Effector CD4-positive, alpha-beta T cell (primary cell): ENCODE measurements at places on chromosomes 3 and 15.

GRCh38 chr3:23808525-23808924 is 2.8 kb downstream of the UBE2E1 start:
- DNase-seq = no peak

DNA sequence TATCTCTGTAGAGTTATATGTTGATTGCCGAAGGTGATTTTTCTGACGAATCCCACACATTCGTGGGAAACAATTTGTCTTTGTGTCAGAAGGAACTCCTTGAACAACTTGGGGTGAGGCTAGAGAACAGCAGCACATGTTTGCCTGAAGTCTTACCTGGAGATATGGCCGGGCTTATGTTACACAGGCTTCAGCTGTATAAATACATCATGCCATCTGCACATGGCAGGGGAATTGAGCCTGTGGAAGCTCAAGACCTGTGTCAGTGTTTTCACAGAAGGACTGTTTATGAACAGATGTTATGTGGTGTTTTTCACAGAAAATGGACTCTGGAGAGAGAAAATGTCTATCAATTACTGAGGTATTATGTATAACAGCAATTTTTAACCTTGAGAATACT is 203.6 kb upstream of the MDFIC2 start:
- DNase-seq = no peak

DNA sequence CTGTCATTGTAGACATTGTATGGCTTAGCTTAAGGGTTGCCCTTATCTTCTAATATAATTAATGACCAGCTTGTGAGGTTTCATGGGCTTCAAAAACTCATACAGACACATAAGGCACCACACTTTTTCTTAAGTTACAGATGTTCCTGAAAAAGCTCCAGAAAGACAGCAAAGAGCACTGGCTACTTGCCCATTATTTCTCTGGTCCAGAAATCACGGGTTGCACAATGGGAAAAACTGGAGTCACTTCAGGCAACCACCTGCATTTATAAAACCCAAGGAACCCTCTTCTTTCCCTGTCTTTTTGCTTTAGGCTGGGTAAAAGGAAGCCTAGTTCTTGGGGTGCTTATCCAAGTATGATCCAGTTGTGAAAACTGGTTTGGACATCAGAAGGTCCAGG is 2.3 kb upstream of the COL6A6 start:
- no peak for DNase-seq

GRCh38 chr3:150455341-150455740 is 47.2 kb downstream of the TSC22D2 start:
- no peak for DNase-seq

DNA sequence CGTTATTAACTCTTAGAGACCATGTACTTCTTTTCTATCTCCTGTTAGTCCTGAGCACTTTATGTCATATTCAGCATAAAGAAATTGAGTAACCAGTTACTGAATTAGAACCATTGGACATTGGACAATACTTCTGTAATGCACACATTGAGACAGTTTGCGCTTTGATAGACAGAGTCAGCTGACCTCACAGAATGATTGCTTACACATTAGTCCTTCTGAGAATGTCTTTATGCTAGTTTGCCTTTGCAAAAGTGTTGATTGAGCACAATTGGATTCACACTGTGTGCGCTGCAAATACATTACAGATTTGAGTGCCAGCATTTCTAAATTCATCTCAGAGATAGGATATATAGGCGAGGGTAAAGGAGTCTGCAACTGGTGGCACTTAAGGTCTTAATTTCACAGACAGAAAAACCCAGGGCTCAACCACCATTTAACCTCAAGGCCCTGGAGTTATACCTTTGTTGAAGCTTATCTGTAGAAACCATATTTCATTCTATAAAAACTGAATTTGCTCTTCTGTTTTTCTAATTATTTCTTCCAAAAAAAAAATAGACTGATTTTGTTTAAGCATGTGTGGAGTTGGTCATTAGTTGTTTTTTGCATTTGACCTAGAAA is 3.8 kb downstream of the SERPINI1 start:
- no peak for DNase-seq

DNA sequence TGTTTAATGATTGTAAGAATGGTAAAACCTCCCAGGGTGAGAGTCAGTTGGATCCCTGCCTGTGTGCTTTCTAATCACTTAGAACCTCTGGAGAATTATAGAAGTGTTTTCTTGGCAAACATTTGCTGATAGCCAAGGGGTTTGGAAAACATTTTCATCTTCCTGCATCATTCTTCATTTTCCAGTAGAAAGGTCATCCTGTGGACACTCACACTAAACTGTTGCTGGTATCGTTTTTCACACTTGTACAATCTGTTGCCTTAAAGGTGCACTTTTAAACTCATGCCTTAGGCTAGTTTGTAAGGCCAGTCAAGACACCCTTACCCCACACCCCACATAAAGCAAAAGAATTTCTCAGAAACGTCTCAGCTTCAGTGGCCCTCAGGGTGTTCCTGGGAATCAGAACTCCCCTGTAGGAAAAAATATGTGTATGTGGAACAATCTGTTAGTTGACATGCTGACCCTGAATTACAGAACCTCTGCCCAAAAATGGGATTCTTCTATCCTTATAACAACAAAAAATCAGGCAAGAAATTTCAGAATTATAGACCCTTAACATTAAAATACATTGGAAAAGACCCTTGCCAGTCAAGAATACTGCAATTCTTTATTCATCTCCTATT is 5.8 kb upstream of the PLD1 start:
- DNase-seq = no peak

DNA sequence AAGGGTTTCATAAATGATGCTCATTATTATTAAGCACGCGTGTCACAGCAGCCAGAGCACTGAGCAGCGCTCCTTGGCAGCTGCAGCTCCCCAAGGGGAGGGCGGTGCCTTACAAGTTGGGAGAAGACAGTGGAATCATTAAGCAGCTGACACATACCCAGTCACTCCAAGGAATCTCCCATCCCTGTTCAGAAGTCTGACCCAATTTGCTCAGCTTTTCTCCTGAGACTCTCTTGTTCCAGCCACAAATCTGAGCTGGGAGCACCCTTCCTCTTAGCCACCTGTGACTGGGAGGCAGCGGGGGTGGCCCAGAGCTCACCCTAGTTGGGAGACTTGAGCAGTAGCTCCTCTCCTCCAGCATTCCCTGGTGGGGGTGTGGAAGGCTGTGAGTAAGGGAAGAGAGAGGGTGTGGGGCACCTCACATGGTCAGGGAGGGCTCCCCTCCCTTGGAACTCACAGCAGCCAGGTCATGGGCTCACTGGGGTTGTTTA is 64.3 kb downstream of the DUT start:
- no peak for DNase-seq

- DNase-seq = no peak
Observed at GRCh38 chr3:71488391-71488809, 95.1 kb downstream of the FOXP1 start.

- no peak for DNase-seq
Observed at GRCh38 chr15:24899367-24899766, 55.4 kb upstream of the SNRPN start.

DNA sequence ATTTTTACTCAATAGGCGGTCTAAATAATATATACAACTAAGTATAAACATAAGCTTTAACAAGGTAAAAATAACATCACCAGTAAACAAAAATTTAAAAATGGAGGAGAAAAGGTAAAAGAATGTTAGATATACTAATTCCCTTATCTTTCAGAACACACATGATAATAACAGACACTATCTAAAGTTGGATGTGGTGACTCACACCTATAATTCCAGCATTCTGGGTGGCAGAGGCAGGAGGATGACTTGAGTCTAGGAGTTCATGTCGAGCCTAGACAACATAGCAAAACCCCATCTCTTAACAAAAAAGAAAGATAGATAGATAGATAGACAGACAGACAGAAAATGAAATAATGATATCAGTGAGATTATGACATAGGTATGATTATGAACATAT is 85.1 kb downstream of the STAG1 start:
- DNase-seq = no peak

DNA sequence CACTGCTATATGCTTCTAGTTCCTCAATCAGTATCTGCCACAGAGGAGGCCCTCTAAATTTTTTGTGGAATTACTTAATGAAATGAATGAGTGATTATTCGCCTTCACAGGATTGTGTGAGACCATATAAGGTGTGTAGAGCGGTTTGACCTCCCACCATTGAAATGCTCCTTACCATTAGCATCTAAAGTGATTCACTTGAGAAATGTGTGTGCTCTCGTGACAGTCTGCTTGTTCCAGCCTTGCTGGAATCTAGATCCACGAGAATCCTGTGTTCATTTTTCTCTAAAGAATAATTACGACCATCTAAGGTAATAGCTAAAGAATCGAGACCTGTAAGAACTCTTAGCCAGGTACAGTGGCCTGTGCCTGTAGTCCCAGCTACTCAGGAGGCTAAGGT is 126.9 kb downstream of the FNDC3B start:
- no peak for DNase-seq

DNA sequence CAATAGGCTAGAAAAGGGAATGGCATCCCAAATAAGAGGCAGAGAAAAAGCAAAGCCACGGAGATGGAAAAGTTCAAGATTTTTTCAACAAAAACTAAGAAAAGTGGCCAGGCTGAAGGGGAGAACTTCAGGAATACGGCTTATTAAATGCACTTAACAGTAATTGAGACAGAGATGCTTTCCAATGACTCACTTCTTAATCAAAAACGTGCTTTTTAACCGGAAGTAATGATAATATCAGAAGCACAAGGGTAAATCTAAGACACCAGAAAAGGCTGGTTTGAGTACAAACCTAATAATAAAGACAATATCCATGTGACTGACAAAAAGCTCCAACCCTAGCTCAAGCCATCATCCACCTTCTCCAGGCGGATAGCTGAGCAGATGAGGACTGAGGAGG is 24.8 kb upstream of the ACTC1 start:
- no peak for DNase-seq

GRCh38 chr15:56804938-56805337 is 71.6 kb upstream of the ZNF280D start:
- DNase-seq = no peak
